ENCODE measurements at places on chromosomes 4 and X.

- DNase-seq = no peak
Observed at GRCh38 chr4:21544415-21544814, 404.2 kb downstream of the KCNIP4 start.

GRCh38 chrX:71998836-71999509 is 88.3 kb downstream of the NHSL2 start:
- DNase-seq = no peak

DNA sequence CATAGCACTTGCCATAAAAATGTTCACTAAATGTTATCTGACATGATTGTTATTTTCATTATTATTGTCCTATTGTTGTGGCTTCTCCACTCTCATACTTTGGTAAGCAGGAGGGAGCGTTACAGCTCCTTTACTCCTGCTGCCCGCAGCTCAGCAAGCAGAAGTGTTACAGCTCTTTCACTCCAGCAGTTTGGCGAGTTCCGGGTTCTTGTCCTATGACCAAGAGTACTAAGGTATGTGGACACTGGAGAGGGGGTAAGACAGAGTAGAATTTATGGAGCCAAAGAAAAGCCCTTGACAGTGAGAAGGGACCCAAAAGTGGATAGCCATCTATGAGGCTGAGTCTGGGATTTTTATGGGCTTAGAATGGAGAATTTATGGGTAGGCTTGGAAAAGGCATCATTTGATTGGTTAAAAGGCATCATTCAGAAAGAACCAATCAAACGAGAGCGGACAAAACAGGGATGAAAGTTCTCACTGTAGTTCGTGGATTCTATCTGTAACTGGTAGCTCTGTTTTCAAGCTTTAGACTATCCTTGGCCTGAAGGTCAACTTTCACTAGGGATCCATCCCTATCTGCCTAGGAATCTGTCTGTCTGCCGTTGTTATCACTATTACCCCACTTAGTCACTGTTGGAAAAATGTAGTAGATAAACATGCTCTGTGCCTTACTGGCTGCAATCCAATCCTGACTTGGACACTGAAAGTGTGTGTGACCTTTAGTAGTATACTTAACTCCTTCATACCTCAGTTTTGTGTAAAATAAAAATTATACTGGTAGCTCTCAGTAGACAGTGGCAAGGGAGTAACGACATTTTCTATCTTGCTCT is 545.6 kb upstream of the LCORL start:
- no peak for DNase-seq

GRCh38 chr4:64940698-64941097 is 531.4 kb upstream of the TECRL start:
- DNase-seq = no peak

- no peak for DNase-seq
Observed at GRCh38 chrX:13768939-13769338, 34.4 kb downstream of the OFD1 start.

GRCh38 chr4:189202182-189202868 is 738.3 kb upstream of the FRG1 start:
- peak; percentile 83 for DNase-seq

- DNase-seq = no peak
Observed at GRCh38 chr4:74190919-74191397, 33.0 kb downstream of the MTHFD2L start.

GRCh38 chr4:150962245-150962644 is 52.8 kb downstream of the LRBA start:
- no peak for DNase-seq

DNA sequence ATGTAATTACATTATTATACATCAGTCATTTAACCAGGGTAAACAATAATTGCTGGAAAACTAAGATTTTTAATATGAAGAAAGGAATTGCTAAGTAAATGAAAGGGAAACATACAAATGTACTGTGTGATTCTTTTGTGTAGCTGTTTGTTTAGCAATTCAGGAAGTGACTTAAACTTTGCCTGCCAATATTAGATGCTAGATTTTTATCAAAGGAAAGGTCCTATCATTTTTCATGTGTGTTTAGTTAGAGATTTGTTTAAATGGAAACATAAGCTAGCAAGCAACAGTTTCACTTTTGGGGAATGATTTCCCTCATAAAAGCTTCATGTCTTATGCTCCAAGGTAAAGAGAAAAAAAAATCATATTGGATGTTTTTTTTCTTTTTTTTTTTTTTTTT is 95.1 kb upstream of the LIMCH1 start:
- DNase-seq = no peak

GRCh38 chrX:155441097-155441496 is 17.3 kb downstream of the F8A3 start:
- DNase-seq = no peak

DNA sequence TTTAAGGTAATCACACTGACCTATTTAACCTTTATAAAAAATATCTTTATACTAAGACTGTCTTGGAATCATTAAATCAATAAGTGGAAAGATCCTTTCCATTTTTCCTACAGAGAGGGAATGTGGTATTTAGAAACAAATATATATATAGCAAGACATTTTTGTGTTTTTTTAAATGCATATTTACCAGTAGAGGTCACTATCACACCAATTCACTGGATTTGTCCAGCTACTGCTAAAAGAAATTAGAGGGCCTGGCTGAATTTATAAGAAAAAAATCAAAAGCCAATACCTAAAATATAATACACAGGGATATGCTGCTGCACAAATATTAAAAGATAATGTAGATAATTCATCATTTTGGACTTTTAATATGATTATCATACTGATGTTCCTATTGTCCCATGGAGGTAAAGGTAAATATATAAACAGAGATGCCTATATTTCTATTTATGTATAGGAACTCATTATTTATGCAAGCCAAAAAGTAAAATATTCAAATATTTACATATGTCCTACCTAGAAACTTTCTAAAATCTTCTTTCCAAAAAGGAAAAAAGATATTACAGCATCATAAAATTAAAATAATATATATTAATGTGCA is 69.5 kb downstream of the PDE5A start:
- no peak for DNase-seq

GRCh38 chr4:140252742-140253555 is 99.0 kb upstream of the MAML3 start:
- peak; percentile 84 for DNase-seq

- no peak for DNase-seq
Observed at GRCh38 chrX:151516538-151517187, 46.8 kb upstream of the PASD1 start.

DNA sequence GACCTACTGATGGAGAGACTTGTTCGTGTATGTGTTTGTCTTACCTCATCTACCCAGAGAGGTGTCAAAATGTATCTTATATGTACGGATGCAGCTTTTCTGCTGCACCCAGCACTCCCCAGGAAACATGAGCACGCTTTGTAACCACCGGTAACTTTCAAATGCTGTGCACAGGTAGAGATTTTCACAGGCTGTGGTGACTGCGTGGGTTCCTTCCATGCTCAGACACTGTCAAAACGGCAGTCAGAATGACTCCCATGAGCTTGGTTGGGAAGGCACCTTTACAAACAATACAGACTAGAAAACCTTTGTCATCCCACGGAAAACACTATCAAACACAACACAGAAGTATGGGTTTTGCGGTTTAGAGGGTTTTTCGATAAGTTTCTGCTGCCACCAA is 28.2 kb downstream of the F11 start:
- no peak for DNase-seq

GRCh38 chrX:124665621-124666400 is 319.4 kb downstream of the SH2D1A start:
- no peak for DNase-seq

DNA sequence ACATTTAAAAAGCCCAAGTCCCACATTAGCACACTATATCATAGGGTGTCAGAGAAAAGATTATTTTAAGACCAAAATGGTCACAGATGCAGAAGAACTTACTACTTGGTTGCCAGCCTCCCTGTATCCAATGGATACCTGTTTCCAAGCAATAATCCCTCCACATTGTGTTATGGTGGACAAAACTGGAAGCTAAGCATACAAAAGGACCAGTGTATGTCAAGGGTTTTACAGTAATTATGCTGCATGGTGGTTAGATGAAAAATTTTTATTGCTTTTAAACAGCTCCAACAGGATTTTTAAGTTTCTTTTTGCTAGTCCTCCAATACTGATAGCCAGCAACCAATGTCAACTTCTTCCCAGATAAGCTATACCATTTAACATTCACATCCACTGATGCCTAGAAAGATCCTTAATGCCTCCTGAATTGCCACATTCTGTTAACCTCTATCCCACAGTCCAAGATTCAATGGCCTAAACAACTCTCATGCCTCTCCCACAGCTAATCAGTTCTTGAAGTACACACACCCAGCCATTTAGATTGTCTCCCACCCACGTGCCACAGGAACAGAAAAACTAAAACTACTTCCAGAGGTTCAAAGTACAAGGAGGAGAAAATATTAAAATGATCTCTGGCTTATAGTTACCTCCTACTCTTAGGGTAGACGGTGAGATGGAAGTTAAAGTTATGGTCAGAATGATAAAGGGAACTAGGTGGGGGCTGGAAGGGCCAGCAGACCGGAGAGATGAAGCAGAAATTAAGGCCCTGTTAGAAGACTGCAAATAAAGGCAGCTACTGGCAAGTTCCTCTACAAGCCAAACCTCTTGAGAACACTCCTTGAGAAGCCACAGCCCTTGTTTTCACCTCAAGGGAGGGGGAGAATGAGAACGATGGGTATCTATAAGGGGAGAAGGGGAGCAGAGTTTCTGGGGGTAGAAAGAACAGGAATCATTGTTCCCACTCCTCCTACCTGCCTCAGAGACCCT is 5.5 kb downstream of the MED14 start:
- no peak for DNase-seq

GRCh38 chrX:112968351-112969133 is 127.9 kb upstream of the AMOT start:
- no peak for DNase-seq

Measured in suprapubic skin (tissue), 4 donors.